Muscle of back (tissue), 13 donors: ENCODE measurements at places on chromosomes 1 and 21.

DNA sequence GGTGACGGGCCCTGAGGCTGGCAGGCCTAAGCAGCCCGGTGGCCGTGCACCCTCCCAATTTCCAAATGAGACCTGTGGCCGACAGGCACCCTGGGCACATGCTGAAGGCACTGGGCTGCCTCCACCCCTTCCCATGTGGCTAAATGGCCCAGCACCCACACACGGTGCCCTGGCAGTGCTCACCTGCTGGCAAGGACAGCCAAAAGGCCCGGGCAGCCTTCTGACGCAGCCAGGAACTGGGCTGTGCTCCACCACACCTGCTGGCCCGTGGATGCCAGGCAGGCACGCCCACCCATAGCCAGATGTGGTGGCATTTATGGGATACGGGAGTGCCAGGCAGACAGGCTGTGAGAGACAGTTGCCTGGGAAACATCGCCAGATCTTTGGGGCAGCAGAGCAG is 4.0 kb upstream of the FAAP20 start:
- DNase-seq = no peak

DNA sequence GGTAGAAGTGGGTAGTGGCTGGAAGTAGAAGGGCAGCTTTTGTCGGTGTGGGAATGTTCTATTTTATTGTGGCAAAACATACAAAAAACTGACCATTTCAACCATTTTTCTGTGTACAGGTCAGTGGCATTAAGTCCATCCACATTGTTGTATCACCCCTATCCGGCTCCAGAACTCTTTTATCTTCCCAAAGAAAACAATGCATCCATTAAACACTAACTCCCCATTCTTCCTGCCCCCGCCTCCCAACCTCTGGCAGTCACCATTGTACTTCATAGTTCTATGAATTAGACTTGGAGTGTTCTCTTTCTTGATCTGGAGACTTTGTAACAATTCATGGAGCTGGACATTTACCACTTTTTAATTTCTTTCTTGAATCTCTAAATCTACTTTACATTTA is 55.7 kb downstream of the DEGS1 start:
- DNase-seq = no peak

GRCh38 chr1:182235952-182236650 is 155.5 kb downstream of the GLUL start:
- DNase-seq = no peak

GRCh38 chr1:53112271-53112774 is 30.1 kb downstream of the SLC1A7 start:
- DNase-seq = no peak

GRCh38 chr21:45336870-45337269 is 49.2 kb upstream of the POFUT2 start:
- DNase-seq = no peak

DNA sequence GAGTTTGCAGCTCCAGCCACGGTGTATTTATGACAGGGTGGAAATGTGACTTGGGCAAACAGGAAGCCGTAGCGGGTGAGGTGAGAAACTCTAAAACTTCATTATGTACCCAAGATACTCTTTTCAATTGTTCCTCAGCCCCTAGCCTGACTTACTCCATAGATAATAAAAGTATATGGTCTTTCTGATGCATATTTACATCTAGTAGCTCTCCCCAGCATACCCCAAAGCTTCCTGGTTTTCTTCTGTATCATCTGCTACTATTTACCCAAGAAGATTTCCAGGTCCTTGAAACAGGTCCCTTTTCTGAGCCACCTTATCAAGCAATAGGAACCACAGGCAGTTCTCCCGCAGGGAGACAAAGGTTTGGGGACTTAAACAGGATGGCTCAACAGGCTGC is 201.5 kb upstream of the ESRRG start:
- DNase-seq = no peak

DNA sequence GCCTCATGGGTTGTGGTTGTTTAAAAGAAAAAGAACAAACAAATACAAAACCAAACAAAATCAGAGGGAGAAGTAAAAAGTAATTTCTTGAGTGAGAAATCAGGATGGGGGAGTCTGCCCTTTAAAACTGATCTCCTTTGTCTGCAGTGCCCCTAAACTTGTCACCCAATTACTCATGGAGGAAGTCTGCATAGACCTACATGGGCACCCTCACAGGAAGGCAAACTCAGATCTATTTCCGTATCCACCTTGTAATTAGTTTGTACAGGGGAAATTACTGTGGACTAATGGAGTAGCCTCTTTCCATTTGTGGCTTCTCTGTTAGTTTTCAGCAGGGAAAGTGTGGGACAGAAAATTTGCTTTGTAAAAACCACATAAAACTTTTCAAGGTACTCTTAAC is 600.4 kb downstream of the ADGRL2 start:
- DNase-seq = no peak

- DNase-seq = no peak
Measured at GRCh38 chr1:183903101-183903500, 98.2 kb downstream of the RGL1 start.

GRCh38 chr1:230160957-230161771 is 94.1 kb downstream of the GALNT2 start:
- DNase-seq = no peak

GRCh38 chr1:208430220-208430619 is 186.0 kb upstream of the PLXNA2 start:
- no peak for DNase-seq

DNA sequence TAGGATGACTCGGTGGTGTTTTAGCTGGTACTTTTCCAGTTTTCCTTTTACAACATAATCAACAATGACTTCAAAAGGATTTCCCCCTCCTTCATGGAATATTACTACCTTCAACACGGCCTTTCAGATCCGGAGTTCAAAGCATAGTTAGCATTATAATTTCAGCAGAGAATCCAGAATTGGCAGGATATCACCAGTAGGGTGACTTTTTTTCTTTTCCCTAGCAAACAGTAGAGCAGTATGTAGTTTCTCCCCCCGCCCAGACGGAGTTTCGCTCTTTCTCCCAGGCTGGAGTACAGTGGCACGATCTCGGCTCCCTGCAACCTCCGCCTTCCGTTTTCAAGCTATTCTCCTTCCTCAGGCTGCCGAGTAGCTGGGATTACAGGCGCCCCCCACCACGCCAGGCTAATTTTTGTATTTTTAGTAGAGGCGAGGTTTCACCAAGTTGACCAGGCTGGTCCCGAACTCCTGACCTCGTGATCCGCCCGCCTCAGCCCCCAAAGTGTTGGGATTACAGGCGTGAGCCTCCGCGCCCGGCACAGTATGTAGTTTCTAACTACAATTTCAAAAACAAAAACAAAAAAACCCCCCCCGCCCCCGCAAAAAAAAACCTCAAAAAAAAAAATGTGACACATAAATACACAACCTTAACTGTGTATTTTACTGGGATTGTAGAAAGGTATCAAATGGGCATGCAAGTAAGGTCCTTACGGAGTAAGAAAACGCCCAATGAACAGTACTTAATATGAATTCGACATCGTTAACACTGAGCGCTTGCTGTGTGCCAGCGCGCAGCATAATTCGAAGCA is 1.5 kb upstream of the COX20 start:
- peak; percentile 85 for DNase-seq

GRCh38 chr1:117859901-117860300 is 69.5 kb downstream of the GDAP2 start:
- DNase-seq = no peak

DNA sequence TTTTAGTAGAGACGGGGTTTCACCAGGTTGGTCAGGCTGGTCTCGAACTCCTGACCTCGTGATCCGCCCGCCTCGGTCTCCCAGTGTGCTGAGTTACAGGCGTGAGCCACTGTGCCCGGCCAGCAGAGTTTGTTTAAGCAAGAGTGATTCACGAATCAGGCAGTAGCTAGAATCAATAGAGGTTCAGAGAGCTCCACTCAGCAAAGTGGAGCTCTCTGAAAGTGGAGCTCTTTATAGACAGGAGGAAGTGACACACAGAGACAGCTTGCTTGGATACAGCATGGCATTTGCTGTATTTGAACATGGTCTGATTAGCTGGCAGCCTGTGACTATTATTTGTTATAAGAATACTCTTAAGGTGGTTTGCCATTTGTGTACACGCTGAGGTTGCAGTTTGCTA is 27.1 kb upstream of the CD34 start:
- DNase-seq = no peak

DNA sequence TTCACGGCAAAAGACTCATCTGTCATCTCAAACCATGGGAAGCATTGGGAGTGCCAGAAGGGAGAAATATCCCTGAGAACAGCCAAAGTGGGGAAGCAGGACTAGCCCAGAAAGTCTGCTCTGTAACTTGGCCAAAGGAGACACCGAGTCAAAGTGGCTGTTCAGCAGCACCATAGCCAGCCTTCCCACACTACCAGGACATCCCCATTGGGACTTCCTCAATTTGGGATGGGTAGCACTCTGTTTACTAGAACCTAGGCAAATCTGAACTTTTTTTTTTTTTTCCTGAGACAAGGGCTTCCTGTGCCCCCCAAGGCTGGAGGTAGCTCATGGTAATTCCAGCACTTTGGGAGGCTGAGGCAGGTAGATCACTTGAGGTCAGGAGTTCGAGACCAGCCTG is 93.0 kb downstream of the ENAH start:
- no peak for DNase-seq

GRCh38 chr1:46996659-46997281 is 26.7 kb upstream of the CYP4X1 start:
- DNase-seq = no peak
